Large intestine (tissue), 12 donors: ENCODE measurements at places on chromosomes 3 and 15. TPM values are rescaled to one million over a fixed set of nuclear protein-coding genes. Genes with fewer than 3 reads are reported as not detected.
A peak's percentile ranks its signal among the peaks of the same experiment; 100 is the strongest.

The C3orf22 gene
- 0.63 TPM for polyA plus RNA-seq

GRCh38 chr3:31230425-31231223, 302.1 kb upstream of the STT3B start:
- H3K27ac ChIP-seq: no peak overlapping the region
- H3K36me3 ChIP-seq: no peaks in the 10 kb centered on the region
- H3K27me3 ChIP-seq: peaks cover 4% of the 10 kb centered on the region

The NEK10 gene
- 0.87 TPM for polyA plus RNA-seq

The SCN5A gene
- 3.5 TPM for polyA plus RNA-seq

- DNase-seq: no peak
- H3K4me3 ChIP-seq: no peak overlapping the region
- no peaks in the 10 kb centered on the region for H3K36me3 ChIP-seq
- no peaks in the 10 kb centered on the region for H3K4me1 ChIP-seq
Measured at GRCh38 chr15:96703091-96703490, 372.6 kb downstream of the NR2F2 start.

DNA sequence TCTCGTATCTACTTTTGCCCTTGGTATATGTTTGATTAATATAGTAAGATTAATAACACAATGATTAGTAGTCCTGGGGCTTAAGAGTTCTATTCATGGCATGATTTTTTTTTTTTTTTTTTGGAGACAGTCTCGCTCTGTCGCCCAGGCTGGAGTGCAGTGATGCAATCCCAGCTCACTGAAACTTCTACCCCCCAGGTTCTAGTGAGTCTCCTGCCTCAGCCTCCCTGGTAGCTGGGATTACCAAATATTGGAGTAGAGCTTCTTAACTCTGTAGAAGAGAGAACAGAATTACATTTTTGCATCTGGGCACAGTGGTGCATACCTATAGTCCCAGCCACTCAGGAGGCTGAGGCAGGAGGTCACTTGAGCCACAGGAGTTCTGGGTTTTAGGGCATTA, 58.9 kb downstream of the RAB7A start:
- H3K4me1 ChIP-seq: peaks cover 25% of the 10 kb centered on the region
- no peak overlapping the region for H3K4me3 ChIP-seq
- no peaks in the 10 kb centered on the region for H3K27me3 ChIP-seq
- DNase-seq: no peak
- no peak overlapping the region for H3K27ac ChIP-seq

- no peaks in the 10 kb centered on the region for H3K36me3 ChIP-seq
- H3K4me1 ChIP-seq: no peaks in the 10 kb centered on the region
- no peak overlapping the region for H3K27ac ChIP-seq
Measured at GRCh38 chr15:94047566-94047965, 183.8 kb upstream of the MCTP2 start.

- peaks cover 22% of the 10 kb centered on the region for H3K4me1 ChIP-seq
- H3K27me3 ChIP-seq: peaks cover 5% of the 10 kb centered on the region
- H3K4me3 ChIP-seq: no peak overlapping the region
- no peak overlapping the region for H3K27ac ChIP-seq
- H3K36me3 ChIP-seq: no peaks in the 10 kb centered on the region
Measured at GRCh38 chr15:73388256-73388781, 19.6 kb upstream of the HCN4 start.

- H3K4me3 ChIP-seq: no peak overlapping the region
- H3K27me3 ChIP-seq: peaks cover 4% of the 10 kb centered on the region
- H3K4me1 ChIP-seq: no peaks in the 10 kb centered on the region
- no peak overlapping the region for H3K27ac ChIP-seq
Measured at GRCh38 chr3:39207361-39208186, 15.2 kb upstream of the XIRP1 start.

GRCh38 chr3:64271631-64272030, 46.4 kb upstream of the PRICKLE2 start:
- no peaks in the 10 kb centered on the region for H3K4me1 ChIP-seq
- no peak overlapping the region for H3K4me3 ChIP-seq
- peaks cover 11% of the 10 kb centered on the region for H3K27me3 ChIP-seq
- DNase-seq: no peak
- H3K36me3 ChIP-seq: no peaks in the 10 kb centered on the region
- no peak overlapping the region for H3K27ac ChIP-seq

DNA sequence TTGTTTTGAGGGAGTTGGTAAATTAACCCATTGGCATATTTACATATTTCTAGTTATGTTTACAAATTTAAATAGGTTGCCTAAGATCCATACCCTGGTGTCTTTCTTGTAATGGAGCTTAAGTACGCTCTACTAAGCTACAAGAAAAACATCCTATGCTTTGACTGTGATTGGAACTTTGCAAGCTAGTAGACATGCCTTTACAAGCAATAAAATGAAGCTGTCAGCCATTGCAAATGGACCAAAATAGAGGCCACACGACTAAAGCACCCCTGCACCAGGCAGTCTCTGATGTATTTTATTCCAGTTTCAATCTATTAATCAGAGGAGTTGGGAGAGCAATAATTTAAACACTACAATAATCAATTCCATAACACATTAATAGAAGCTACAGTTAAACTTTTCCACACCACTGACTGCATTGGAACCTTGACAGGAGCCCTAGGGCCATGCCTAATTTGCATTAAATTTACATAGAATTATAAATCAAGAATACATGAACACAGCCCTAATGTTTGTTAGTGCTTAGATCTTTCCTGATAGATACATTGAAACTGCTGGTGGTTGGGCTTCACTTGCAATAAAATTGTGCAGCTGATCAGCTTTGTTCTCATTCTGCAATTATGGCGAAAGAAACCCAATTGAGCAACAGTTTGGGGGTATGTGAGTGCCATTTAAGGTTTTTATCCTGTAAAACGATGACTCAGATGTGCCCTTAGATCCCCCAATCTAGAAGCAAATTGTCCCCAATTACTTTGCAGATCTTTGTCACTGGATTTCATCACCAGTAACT, 360.1 kb downstream of the LSAMP start:
- DNase-seq: peak; percentile 6
- H3K4me3 ChIP-seq: no peak overlapping the region
- H3K27me3 ChIP-seq: no peaks in the 10 kb centered on the region

DNA sequence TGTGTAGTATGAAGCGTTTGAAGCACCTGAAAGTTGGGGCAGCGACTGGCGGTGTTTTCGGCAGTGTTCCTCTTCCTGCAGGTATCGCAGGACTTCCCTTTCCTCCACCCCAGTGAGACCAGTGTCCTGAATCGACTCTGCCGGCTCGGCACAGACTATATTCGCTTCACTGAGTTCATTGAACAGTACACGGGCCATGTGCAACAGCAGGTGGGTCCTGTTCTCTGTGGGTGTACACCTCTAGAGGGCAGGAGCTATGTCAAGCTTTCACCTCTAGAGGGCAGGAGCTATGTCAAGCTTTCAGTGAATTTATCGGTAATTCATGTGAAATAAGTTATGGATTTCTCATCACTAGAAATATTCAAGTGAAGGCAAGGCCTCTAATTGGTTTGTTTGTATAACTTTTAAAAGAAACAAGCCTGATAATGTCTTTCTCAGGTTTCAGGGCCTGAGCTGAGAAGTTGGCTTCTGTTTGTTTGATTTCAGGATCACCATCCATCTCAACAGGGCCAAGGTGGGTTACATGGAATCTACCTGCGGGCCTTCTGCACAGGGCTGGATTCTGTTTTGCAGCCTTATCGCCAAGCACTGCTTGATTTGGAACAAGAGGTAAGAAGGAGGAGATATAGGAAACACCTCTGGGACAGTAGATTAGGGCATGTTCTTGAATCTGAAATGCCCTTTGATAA, 5.3 kb downstream of the TUBGCP4 start:
- no peak overlapping the region for H3K4me3 ChIP-seq
- H3K4me1 ChIP-seq: no peaks in the 10 kb centered on the region
- peaks cover 28% of the 10 kb centered on the region for H3K36me3 ChIP-seq
- H3K27ac ChIP-seq: no peak overlapping the region
